ENCODE measurements at places on chromosomes 7 and 10.
A peak's percentile ranks its signal among the peaks of the same experiment; 100 is the strongest.

DNA sequence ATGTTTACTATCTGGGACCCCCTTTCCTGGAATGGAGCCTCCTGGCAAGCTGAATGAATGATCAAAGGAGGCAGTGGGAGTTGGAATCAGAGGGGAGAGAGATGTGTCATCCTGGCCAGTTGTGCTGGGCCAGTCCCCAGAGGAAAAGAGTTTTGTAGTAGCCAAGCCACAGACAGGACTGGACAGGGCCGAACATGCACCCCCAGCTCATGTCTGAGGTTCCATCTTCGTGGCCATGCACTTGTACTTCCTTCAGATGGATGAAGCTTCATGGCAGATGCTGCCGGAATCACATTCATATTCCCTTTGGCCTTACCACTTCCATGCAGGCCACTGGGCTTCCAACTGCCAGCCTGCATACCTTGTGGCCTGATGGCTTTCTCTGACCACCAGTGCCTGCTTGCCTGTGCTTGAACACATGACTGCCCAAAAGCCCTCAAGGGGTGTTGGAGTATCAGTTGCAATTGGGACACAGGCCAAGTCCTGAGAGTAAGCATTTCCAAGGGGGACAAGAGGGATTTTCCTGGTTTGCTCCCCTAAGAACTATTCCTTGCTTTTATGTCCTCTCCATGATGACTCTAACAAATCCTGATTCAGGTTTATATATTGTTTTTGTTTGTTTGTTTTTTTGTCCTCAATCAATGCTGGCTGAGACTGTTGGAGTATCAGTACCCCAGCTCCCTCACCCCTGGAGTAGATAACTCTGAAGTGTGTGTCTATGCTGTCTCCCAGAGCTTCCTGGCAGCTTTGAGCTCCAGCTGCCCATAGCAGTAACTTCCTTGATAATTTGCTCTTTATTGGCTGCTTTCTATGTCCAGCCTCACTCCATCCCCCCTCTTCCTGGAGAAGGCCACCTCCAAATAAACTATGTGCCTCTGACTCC, 63.6 kb downstream of the TMEM130 start:
- no peak for DNase-seq

DNA sequence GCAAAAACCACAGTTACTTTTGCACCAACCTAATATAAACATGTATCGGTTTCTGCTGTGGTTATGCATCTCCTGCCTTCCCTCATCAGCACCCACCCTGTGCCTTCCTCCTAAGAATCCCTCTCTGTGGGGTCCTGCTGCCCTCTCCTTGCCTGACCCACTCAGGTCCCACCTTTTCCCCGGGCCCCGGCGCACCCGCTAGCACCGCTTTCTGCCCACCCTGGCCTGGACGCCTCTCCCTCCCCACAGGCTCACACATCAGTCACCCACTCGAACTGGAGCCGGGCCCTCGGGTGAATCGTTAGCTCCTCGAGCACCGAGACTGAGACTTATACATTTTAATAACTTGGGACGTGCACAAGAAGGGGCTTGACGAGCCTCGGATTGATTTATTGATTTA, 110.5 kb downstream of the ADARB2 start:
- DNase-seq: no peak

GRCh38 chr10:22340329-22341189, 4.7 kb upstream of the SPAG6 start:
- DNase-seq: peak; percentile 58

DNA sequence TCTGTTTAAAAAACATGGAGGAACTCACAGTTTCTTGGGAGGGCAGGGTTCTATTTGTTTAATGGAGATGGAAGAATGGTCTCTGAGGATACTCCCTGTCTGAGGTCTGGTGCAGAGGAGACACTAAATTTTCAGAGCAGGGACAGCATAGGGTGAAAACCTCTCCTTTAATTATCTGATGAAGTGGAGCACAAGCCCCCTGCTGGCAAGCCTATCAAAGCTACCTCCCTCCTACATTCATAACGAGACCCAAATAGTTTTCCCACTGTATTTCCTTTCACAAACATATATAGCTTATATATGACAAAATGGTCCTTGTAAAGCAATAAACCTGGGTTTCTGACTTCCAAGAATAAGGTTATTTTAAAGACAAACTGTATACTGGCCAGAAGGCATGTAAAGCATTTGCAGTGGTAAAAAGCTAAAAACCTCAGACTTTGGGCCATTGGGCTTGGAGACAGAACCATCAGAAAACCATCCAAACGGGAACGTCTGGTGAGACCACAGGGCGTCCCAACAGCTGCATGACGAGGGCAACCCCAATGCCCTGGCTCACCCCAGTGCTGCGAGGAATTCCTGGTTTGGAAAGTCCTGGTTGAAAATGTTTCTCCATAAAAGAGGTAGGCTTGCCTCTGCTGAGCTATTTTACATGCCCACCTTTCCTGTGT, 201.3 kb downstream of the FANK1 start:
- no peak for DNase-seq

DNA sequence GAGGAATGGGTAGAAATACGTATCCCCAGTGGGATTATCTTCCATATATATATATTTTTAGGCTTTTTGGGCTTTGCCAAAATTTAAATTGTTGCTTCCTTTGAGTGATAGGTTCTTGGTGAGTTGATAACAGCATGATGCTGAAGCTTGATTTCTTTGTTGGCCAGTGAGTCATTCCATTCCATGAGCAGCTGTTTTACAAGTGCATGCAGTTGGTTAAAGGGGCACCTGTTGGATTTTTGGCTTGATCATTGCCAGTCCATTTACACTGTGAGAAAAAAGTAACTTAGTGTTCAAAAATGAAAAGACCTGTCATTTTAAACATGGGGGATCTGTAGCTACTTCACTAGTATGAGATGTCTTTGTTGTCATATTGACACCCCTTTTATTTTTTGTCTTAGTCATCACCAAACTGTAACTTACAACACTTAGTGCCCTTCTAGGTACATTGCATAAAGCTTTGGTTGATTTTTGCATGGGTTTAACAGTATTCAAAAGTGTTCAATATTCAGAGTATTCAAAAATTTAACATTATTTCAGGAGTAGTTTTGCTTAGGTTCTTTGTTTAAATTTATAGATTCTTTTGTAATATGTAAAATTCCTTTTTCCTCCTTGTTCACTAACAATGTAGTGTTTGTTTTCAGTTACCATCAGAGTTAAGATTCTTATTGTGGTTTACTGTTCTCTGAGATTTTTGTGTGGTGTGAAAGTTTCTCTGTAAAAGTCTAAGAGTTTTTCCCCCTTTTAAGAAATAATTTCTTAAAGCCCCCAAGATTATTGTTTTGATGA, 8.8 kb downstream of the AKAP9 start:
- no peak for DNase-seq

GRCh38 chr7:156764766-156765165, 124.2 kb downstream of the RNF32 start:
- no peak for DNase-seq

DNA sequence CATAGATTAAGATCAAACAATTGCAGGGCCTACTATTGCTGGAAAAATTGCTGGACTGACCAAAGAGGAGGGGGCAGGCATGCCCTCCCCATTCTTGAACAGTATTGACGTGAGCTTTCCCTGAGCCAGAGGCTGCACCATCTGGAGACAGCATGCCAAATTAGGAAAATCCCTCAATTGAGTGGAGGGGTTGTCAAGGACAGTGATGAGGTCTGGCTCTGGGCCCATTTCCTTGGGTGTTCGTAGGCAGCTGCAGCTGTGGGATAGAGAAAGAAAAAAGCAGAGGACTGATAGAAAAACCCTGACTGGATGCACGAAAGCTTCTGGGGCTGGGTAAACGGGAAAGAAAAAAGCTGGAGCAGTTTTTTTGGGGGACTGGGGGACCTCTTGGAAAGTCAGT, 22.8 kb upstream of the ORC5 start:
- DNase-seq: no peak

DNA sequence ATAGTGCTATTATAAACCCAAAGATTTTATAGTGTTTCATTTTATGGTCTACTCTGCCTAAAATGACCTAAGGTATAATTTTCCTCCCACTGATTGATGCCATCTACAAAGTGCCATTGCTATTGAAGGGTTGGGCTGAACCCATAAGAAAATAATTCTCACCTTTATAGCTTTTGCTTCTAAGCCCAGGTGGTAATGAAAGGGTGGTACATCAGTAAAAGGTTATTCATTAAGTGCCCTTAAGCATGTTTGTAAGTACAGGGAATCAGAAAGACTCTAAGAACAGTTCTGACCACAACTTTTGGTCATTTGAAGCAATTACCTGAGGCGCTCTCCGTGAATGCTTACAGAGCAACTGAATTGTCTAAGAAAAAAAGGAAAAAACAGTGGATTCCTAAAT, 1247.3 kb downstream of the NXPH1 start:
- DNase-seq: no peak

- DNase-seq: no peak
Measured at GRCh38 chr10:1526436-1527055, 210.8 kb downstream of the ADARB2 start.

DNA sequence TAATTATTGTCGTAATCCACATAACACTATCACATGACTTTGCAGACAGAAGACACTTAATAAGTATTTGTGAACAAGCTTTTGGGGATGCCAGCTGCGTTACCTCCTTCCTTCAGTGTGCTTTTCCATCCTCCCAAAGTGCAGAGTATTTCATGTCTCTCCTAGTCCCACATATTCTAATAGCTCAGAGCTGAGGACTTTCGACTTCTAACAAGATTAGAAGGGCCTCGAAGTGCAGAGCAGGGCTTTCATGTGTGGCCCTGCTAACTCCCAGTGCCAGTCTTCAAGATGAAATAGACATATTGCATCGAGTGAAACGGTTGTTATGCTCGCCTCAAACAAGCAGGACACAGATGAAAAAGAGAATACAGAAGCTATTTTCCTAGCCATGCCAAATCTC, 125.7 kb upstream of the RNF32 start:
- no peak for DNase-seq

DNA sequence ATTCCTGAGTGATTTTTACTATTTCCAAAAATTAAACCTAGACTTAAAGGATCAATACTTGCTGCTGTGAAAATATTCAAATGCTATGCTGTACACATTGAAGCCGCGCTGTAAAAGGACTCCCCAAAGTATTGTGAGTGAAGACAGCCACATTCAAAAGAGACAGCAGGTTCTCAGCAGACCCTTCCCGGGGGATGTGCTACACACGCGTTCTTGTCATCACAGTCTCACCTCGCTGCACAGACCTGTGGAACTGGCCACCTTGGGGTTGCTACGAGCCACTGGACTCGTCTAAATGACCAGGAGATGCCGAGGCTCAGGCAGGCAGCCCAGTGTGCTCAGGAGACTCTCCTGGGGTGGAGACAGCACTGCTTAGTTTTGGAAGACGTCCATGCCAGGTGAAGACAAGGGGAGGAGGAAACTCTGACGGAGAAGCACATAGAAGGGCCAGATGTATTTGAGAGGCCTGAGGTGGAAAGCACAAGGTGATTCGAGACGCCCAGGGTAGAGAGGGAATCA, 367.7 kb upstream of the SHH start:
- DNase-seq: no peak

GRCh38 chr10:67803588-67804394, 34.2 kb downstream of the DNAJC12 start:
- no peak for DNase-seq

- DNase-seq: no peak
Measured at GRCh38 chr7:155378580-155378934, 79.4 kb upstream of the EN2 start.

DNA sequence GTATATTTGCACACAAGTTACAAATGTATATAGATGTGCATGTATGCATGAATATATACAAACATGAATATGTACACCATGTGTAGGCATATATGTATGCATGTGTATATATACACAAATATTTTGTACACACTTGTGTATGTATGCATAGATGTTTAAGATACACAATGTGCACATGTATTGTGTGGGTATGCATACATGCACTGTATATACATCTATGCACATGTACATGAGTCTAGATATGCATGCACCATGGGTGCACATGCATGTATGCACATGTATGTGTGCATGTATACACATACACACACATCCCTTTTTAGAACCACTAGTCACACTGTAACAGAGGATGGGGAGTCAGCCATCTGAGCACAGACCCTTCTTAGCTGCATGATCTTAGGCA, 249.4 kb downstream of the COBL start:
- DNase-seq: no peak

GRCh38 chr10:104441329-104442000, 87.8 kb downstream of the CFAP58 start:
- DNase-seq: no peak

DNA sequence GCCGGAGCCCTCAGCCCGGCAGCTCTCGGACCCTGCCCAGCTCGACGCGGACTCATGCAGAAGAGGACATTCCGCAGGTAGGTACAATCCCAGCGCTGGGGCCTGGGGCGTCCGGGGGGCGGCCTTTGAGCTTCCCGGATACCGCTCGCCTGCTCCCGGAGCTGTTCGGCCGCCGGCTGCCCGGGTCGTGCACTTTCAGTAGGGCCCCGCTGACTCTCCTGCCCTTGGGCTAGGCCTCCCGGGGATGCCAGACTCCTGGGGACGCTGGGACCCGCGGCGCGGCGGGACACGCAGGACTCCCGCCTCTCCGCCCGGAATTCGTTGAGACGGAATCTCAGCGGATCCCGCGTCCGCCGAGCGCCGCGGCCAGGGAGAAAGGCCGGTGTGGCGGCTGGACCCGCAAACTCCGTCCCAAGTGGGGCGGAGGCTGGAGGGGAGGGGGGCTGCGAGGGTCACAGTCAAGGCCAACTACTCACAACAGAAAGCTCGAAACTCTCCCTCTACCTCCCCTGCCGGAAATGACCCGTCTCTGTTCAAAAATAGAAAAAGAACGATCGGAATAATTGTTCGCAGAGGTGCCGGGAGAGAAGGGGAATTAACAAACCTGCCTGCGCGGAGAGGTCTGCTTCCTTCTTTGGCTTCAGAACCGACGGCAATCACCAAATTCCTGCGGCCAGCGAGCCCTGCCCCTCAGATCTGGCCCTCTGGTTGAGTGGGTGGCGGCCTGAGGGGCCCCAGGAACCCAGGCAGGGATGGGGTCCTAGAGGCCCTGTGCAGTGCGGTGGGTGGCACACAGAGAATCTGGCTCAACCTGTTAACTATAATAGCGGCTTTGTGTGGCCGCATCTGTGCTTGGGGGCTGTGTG, 9.2 kb downstream of the TLX1 start:
- DNase-seq: no peak

- peak; percentile 91 for DNase-seq
Measured at GRCh38 chr7:1412322-1413261, 46.7 kb downstream of the MICALL2 start.

DNA sequence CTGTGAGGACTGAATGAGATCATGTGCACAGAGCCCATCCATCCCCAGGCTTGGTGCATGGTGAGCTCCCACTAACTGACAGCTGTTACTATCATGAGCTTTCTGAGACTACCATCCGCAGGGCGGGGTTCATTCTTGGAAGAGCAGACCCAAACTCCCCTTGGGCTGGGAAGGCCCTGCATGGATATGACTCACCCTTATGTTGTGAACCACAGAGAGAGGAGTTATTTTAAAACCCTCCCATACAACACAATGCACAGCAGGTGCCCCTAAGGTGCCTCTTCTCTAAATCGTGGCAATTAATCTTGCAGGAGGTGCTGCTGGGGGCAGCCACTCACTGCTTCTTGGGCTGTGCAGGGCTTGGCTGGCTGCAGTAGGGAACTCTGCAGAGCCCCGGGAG, 219.1 kb downstream of the GFRA1 start:
- no peak for DNase-seq

All from activated CD4-positive, alpha-beta T cell treated with anti-CD3 and anti-CD28 coated beads, Interleukin-2, amount 50 U/mL, for 48 hours (primary cell).